T-helper 2 cell (primary cell): ENCODE measurements at places on chromosomes 4 and X.

- no peak for DNase-seq
Measured at GRCh38 chrX:40022421-40022820, 75.3 kb downstream of the BCOR start.

- no peak for DNase-seq
Measured at GRCh38 chrX:140767646-140768045, 58.1 kb downstream of the LINC00632 start.

GRCh38 chr4:4524364-4524763, 17.5 kb downstream of the STX18 start:
- peak; percentile 41 for DNase-seq

GRCh38 chr4:106986486-106986885, 49.6 kb downstream of the DKK2 start:
- DNase-seq, result no peak

DNA sequence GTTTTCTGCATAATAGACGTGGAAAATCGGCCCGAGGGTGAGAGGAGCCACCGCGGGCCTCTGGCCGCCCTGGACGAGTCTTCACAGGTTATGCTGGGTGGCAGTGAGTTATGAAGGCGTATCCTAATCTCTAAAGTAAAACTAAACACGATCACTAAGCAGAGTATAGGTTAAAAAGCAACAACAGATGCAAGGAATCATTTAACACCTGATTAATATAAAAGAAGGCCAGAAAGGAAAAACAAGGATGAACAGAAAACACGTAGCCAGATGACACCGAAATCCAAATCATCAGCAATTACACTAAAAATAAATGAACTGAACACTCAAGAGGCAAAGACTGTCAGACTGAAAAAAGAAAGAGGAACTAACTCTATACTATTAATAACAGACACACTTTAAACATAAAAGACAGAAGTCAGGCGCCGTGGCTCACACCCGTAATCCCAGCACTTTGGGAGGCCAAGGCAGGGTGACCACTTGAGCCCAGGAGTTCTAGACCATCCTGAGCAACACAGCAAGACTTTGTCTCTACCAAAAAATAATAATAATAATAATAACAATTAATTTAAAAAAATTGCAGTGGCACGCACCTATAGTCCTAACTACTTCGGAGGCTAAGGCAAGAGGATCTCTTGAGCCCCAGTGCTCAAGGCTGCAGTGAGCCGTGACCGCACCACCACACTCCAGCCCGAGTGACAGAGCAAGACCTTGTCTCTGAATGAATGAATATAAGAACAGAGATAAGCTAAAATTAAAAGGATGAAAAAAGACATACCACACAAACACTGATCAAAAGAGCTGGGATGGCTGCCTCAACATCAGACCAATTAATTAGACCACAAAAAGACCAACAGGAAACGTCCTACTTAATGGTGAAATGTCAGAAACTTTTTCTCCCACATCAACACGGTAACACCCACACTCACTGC, 30.0 kb downstream of the CTBP1 start:
- DNase-seq, result no peak

- no peak for DNase-seq
Measured at GRCh38 chr4:59484944-59485343, 1715.2 kb upstream of the ADGRL3 start.

- no peak for DNase-seq
Measured at GRCh38 chrX:138073626-138074025, 507.7 kb downstream of the ZIC3 start.

- DNase-seq, result no peak
Measured at GRCh38 chr4:61408861-61409260, 208.7 kb downstream of the ADGRL3 start.

DNA sequence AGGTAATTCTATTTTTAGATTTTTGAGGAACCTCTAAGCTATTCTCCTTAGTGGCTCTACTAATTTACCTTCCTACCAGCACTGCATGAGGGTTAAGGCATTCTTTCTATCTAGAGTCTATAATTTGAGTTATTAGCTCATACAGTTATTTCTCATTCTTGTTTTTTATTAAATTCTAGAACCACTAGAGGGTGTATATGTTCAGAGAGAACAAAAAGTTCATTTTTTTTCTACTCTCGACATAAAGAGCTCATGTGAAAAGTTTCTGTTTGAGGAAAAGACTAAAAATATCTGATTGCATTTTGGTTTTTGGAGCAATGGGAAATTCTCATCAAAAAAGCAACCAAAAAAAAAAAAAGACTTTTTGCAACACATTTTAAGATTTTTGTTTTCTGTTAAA, 57.0 kb upstream of the LRAT start:
- no peak for DNase-seq
